Fibroblast of mammary gland (primary cell): ENCODE measurements at places on chromosomes 2 and 18.

- DNase-seq, result no peak
Observed at GRCh38 chr2:13121096-13121495, 404.4 kb downstream of the TRIB2 start.

DNA sequence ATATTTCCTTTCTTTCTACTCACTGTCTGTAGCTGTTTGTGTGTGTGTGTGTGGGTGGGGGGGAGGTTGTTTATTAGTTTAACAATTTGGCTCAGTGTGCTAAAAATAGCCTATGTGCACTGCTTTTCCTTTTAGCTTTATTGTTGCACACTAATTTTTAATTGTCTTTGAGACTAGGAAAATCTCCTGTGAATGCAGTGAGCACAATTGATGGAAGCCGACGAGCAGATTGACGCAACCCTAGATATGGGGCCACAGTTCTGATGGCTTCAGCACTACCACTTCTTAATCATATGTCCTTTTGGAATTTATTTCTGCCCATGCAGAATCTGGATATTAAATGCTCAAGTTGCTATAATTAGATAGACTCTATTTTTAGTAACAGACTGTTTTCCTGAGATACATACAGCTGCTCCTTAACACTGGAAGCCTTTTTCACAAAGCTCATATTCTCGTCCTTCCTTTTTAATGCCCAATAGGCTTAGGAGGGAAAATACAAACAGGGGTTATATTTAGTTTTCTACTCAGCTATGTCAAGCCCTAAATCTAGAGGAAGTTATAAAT lies 109.1 kb downstream of the IRS1 start:
- no peak for DNase-seq

- no peak for DNase-seq
Observed at GRCh38 chr2:173157676-173158293, 82.1 kb downstream of the MAP3K20 start.

- DNase-seq, result no peak
Observed at GRCh38 chr2:108898315-108899082, 90.5 kb downstream of the EDAR start.

DNA sequence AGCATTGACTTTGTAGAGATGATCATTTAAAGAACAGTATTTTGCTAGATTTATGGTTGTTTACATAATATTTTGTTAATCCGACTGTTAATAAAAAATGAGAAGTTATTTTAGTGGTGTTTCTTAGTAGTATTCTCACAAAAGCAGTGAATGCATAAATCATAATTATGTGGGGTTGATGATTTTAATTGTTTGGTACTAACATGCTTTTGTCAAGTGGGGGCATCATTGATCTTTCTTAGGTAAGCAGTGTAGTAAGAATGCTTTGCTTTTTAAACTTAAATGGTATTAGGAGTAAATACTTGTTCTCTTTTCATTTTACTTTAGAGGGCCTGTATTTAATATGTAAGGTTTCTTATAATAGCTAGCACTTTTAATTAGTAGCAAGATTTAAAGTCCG lies 109.2 kb upstream of the OTX1 start:
- no peak for DNase-seq

- peak; percentile 36 for DNase-seq
Observed at GRCh38 chr2:159228081-159228581, 58.4 kb downstream of the WDSUB1 start.

DNA sequence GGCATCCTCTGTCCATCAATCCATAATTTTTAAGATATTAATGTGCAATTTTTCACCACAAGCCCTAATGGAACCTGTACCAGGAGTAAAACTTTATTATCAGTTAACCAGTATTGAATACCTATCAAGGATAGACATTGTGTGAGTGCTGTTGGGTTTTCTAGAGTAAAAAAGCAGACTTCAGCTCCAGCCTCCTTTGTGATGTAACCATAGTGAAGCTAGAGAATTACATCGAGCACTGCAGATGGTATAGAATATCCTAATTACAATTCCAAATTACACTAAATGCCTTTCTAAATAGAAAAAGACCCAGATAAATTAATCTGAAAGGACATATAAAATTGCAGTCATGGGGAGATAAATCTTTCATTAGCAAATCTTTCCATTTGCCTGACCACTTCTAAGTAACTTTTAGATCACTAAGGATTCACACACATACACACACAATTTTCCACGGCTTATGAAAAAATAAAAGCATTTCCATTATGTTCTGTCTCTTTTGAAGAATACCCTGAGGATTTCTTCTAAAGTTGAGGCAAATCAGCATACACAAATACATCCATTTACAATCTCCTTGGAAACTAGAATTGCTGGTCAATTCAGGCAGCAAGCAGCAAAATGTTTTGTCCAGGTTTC lies 117.1 kb upstream of the TANK start:
- DNase-seq, result no peak

- no peak for DNase-seq
Observed at GRCh38 chr2:24620936-24621335, 129.9 kb downstream of the NCOA1 start.

- peak; percentile 41 for DNase-seq
Observed at GRCh38 chr2:151878655-151879563, 50.7 kb upstream of the ARL5A start.

GRCh38 chr18:23618862-23619387 lies 32.6 kb upstream of the NPC1 start:
- DNase-seq, result peak; percentile 24

GRCh38 chr2:210616074-210616473 lies 59.7 kb downstream of the CPS1 start:
- DNase-seq, result no peak

DNA sequence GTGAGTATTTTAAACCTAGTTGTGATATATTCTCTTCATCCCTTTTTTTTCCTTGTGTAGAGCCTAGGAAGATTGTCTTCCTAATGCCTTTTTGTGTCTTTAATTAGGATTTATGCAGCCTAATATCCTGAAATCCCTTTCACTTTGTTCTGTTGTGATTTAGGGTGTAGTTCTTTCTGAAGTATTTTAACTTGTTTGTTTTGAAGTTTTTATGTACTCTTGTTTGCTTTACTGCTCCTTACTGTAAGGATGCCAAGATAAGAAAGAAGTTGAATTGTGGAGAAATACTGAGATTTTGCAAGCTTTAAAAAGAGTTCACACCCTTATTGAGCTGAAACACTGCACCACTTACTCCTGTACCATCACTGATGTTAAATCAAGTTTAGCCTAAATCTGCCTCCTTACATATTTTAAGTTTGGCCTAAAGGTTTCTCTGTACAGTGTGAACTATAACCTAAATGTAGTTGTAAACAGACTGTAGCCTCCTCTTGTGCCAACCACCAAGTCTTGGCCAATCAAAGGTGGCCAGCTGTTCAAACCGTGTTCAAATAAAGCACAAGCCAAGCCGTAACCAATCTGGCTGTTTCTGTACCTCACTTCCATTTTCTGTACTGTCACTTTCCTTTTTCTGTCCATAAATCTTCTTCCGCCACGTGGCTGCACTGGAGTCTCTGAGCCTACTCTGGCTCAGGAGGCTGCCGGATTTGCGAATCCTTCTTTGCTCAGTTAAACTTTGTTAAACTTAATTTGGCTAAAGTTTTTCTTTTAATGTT lies 17.7 kb upstream of the ACOXL start:
- no peak for DNase-seq

DNA sequence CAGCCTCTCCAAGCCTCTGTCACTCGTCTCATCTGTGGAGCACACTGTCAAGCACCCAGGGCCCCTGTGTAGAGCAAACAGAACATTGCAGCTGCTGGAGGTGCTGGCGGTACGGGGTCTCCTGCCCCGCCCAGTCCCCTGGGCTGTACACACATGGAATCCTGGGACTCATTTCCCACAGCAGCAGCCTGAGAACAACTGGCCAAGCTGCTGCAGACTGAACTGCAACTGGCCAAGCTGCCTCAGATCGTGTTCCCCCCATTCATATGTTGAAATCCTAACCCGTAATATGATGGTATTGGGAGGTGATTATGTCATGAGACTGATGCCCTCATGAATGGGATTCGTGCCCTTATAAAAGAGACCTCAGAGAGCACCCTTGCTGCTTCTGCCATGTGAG lies 130.5 kb downstream of the NCK2 start:
- peak; percentile 7 for DNase-seq

- no peak for DNase-seq
Observed at GRCh38 chr18:51442012-51442411, 244.5 kb upstream of the MEX3C start.

GRCh38 chr2:172480301-172481218 lies 53.2 kb downstream of the ITGA6 start:
- DNase-seq, result no peak

- DNase-seq, result peak; percentile 5
Observed at GRCh38 chr2:28300485-28301341, 91.9 kb upstream of the FOSL2 start.

- peak; percentile 20 for DNase-seq
Observed at GRCh38 chr2:73218298-73218697, 4.3 kb downstream of the SMYD5 start.

- DNase-seq, result no peak
Observed at GRCh38 chr2:160889439-160890170, 270.6 kb upstream of the TANK start.

DNA sequence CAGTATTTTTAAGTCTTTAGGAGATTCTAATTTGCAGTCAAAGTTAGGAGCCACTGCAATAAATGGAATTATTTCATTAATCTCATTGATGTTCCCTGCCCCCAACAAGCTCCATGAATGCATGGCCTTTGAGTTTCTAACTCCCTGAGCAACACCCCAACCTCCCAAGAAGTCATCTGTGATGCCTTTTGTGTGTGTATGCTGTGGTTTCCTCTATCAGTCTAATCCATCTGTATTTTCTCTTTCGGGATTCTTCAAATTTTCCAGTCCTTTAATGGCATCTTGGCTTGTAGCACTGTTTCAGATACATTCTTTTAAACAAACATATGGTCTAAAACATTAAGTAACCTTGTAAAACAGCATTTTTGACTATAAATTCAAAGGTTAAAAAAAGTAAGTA lies 16.8 kb downstream of the SERPINB10 start:
- DNase-seq, result no peak

DNA sequence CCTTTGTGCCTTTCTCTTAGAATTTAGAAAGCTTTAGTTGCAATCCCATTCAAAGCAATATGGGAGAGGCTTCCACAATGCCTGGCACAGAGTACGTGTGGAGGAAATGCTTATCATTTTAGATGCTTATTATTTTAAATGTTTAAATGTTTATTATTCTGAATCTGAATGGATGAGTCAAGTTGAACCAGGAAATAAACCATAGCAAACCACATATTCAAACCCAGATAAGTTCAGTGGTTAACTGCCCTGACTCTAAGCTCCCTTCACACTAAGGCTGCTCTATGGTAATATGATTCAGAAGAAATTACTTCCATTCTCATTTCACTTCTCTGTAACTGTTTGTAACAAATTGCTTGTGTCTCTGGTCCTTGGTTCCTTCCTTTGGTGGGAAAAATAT lies 5.2 kb upstream of the PPP4R1 start:
- DNase-seq, result peak; percentile 43

DNA sequence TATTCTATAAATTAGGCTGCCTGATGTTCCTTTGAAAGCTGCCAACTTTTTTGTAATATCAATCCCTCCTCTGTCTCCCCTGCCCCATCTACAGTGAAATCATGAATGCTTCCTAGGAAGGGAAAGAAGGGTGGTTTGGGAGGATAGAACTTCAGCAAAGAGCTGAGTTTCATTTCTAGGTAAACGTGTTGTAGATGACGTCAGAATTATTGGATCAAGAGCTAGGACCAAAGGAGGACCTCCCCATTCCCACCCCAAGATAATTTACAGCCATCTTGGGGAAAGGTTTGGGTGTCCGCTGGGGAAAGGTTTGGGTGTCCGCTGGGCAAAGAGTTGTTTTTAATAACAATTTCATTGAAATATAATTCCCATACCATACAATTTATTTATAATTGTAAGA lies 11.2 kb upstream of the ANKRD53 start:
- no peak for DNase-seq

DNA sequence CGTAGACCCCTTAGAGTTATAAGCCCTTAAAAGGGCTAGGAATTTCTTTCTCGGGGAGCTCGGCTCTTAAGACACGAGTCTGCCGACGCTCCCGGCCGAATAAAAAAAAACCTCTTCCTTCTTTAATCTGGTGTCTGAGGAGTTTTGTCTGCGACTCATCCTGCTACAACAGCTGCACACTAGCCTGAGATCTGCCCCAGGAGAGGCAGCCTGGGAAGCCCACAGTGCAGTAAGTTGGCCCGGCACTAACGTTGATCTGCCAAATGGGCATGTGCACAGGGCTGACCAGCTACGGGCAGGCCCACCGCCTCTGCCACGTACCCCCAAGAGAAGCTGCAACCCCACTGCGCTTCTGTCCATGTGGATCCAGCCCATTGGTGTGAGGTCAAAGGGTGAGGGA lies 8.4 kb upstream of the LIMS2 start:
- DNase-seq, result no peak

DNA sequence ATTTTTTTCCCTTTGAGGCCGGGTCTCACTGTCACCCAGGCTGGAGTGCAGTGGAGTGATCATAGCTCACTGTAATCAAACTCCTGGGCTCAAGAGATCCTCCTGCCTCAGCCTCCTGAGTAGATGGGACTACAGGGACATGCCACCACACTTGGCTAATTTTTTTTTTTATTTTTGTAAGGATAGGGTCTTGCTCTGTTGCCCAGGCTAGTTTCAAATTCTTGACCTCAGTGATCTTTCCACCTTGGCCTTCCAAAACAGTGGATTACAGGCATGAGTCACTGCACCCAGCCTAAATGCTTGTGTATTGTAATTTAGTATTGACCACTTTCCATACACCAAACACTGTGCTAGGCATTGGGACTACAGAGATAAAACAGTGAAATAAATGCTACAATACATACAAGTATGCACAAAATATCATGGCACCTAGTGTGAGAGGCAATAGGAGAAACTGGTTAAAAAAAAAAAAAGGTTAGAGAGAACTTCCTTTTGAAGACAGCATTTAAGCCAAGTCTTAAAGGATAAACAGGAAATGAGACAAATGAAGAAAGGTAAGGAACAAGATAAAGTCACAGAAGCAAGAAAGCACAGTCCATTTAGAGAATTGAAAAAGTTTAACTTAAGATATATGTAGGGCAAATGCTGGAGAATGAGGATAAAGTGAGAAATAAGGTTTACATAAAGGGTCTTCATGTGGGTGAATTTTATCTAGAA lies 113.4 kb downstream of the GORASP2 start:
- no peak for DNase-seq

DNA sequence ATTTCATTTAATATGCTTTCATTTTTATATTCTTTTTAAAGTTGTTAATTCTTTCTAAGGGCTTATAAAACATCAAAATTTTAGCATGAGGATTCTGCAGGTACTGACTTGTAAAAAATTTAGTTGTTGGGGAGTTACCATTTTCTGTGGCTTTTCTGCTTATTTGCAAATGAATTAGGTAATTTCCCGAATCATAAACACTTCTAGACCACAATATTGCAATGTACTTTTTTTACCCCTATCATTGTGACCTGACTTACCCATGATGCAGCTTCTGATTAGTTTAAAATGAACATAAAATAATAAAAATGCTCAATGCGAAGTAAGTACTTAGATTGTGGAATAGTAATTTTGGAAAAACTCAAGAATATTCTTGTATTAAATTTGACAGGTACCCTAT lies 11.4 kb downstream of the ARL6IP6 start:
- no peak for DNase-seq

DNA sequence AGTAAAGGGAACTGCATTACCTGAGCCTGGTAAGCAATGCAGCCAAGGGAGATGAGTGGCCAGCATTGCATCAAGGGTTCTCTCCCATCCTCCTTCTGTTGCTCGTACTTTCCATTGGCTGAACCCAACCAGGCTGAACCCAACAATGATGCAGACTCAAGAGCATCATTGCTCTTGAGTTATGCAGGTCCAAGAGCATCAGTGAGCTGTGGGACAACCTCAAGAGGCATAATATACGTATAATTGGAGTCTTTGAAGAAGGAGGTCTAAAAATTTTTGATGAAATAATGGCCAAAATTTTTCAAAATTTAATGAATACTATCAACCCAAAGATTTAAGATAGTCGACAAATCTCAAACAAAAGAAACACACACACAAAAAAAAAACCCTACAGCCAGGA lies 213.0 kb downstream of the RNF152 start:
- no peak for DNase-seq
